ENCODE measurements at places on chromosomes 3 and 15.

- DNase-seq: no peak
These were observed 114.7 kb downstream of the SNRK start for GRCh38 chr3:43400781-43401730.

GRCh38 chr3:113151461-113152031 is 59.8 kb upstream of the BOC start:
- no peak for DNase-seq

DNA sequence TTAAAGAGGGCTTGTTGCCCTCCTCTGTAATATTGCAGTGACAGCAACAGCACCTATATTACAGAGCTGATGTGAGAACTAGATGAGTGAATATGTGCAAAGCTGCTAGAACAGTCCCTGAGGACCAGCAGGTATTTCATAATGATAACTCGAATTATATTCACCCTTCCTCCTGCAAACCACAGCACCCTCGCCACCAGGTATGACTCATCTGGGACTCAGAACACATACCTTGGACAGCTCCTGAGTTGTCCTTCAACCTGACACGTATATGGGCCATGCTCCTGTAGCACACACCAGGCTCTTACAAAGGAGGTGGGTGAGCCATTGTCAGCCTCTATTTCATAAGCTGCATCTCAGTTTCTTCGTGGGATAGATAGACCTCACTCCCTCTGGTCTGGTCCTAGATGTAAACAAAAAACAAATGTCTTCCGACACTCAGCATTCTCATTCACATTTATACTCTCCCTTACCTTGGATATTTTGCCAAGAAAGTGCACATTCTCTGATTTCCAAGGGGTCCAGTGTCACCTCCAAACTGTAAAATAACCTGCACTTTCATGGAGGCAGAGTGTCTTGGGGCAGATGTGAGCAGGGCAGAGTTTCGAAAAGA is 124.5 kb downstream of the TLE3 start:
- peak; percentile 84 for DNase-seq

DNA sequence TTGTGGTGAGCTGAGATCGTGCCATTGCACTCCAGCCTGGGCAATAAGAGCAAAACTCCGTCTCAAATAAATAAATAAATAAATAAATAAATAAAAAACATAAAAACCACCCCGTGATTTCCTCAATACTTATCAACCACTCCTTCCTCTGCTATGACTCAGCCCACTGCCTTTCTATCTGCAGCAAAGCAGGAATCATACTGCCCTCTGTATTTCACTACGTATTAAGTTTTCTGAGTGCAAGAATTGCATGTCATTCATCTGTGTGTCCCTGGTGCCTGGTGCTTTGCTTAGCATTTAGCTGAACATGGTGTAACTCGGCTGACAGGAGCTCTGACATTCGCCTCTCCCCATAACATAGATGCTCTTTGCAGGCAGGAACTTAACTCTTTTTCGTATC is 7.1 kb downstream of the LSG1 start:
- no peak for DNase-seq

DNA sequence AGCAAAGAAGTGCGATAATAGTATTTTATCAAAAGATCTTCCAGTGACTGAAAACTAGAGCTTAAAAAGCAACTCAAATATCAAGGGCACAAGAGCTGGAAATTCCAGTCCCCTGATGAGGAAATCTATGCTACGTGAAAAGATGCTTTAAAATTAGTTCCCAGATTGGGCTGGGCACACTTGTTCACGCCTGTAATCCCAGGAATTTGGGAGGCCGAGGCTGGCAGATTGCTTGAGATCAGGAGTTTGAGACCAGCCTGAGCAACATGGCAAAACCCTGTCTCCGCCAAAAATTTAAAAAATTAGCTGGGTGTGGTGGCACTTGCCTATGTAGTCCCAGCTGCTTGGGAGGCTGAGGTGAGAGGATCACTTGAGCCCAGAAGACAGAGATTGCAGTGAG is 138.8 kb downstream of the SEMA6D start:
- no peak for DNase-seq

DNA sequence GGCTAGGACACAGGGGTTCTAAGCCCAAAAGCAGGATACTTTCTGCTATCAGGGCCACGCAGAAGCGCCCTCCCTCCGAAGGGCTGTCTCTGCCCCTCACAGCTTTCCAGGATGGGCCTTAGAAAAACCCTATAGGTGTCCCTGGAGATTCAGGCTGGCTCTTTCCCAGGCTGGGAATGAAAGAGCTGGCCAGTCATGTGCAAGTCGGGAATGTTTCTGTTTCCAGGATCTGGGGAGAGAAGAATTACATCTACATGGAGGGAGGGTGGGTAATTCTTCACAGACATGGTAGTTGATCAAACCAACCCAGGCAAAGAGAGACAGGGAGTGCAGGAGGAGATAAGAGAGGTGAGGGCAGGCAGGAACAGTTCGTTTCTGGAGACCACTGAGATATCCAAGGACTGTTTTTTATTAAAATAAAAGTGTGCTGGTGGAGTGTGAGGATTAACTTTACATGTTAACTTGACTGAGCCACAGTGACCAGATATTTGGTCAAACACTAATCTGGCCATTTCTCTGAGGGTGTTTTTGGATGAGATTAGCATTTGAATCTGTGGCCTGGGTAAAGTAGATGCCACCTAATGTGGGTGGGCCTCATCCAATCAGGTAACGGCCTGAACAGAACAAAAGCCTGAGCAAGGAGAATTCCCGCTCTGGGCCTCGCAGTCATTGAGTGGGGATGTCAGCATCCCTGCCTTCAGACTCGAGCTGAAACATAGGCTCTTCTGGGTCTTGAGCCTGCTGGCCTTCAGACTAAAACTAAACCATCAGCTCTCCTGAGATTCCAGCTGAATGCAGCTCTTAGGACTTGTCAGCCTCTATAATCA is 15.3 kb downstream of the NUP210 start:
- DNase-seq: no peak

- no peak for DNase-seq
These were observed 141.9 kb downstream of the P3H2 start for GRCh38 chr3:189978753-189979152.

DNA sequence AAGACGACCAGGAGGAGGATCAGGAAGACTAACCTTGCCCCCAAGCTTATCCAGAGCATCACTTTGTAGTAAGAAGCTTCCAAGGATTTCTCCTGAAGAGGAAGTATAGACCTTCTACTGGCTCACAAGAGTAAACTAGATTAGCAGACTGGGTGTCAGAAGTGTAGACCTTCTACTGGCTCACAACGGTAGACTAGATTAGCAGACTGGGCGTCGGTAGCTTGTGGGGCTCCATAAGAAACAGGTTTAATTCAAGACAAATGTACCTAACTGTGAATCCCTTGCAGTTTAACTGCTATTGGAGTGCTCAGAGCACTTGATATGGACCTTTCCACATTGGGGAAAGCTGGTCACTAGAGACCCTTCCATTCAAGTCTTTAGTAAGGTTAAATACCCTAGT is 12.9 kb downstream of the FBXO40 start:
- no peak for DNase-seq

- no peak for DNase-seq
These were observed 20.1 kb downstream of the DMXL2 start for GRCh38 chr15:51602484-51602883.

GRCh38 chr3:144760831-144761230 is 789.2 kb downstream of the DIPK2A start:
- no peak for DNase-seq

DNA sequence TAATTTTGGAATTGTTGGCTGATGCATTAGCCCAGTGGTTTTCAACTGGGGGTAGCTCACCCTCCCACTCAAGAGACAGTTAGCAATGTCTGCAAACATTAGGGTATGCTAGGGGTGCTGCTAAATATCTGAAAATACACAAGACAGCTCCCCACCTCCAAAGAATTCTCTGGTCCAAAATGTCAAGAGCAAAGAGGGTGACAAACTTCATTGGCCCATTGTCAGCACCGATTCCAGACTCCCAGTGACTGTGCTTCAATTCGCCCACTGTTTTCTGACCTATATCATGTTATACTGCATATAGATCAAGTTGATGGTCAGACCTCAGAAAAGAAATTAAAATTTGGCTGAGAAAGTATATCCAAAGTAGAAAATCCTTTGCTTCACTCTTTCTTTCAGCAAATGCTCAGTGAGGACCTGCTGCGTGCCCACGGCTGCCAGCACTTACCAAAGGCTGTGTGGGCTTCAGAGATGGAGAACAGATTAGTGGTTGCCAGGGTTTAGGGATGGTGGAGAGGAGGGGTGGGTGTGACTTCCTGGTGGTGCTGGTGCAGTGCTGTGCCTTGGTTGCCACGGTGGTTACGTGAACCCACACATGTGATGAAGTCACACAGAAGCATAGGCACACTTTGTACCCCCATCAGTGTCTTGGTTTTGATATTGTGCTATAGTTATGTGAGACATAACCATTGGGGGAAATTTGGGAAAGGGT is 204.0 kb downstream of the PLCL2 start:
- DNase-seq: no peak

DNA sequence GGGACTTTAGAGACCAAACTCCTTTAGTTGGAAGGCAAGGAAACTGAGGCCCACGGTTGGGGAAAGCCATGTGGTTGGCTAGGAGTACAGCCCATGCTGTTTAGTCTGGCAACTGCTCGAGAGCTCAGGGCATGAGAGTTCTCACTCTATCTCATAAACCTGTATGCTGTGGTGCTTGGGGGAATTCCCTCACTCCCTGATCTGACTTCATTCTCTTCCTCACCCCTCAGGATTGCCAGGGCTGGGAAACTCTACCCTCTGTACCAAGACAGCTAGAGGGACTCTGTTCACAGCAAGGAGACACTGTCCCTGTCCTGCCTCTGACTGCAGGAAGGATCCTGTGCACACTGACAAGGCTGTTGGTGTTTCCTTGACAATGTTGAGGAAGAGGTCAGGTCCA is 230.2 kb downstream of the ZNF621 start:
- DNase-seq: no peak

Data from urothelium cell line (cell line).